ENCODE measurements at places on chromosomes 7 and 10.

DNA sequence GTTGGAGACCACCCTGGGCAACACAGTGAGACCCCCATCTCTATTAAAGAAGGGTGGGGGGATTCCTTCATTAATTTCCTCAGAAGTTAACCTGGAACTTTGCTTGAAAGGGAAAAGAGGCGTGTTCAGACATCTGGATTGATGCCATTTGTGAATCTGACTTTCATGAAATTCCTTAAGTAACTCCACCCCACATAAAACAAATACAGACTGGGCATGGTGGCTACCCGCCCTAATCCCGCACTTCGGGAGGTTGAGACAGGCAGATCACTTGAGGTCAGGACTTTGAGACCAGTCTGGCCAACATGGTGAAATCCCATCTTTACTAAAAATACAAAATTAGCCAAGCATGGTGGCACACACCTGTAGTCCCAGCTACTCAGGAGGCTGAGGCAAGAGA is 75.0 kb downstream of the EEPD1 start:
- DNase-seq = no peak

- no peak for DNase-seq
Observed at GRCh38 chr7:79868010-79868409, 266.6 kb upstream of the GNAI1 start.

DNA sequence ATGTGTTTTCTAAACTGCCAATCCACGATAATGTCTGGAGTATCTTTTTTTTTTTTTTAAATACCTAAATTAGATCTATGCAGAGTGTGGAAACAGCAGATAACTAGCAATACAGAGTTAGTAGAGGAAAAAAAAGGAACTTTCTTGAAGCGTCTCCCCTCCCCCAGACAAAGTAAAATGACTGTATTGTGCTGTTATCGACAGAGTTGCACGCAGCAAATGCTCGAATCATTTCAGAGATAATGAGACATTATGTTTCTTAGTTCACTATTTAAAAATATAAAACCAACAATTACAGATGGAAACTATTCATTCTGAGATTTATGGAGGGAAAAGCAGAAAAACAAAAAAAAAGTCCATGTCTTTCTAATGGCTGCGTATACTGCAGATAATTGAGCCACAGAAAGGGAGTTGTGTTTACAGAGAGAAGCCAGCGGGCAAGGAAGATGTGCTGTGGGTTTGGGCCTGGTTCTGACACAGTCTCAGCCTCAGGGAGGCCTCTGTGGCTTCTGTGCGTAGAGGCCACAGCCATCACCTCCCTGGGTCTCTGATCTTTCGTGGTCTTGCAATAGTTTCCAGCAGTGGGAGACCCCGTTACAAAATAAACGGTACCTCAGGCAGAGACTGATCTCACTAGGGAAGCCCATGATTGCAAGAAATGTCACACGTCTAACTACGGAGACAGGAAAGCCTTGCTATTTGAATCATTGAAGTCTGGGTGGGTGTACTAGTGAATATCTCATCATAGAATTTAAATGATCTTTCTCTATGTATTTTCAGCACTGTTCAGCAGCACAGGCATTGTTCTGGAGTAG is 19.1 kb upstream of the KLF6 start:
- no peak for DNase-seq

- no peak for DNase-seq
Observed at GRCh38 chr7:51019191-51019844, 236.6 kb upstream of the GRB10 start.

- DNase-seq = no peak
Observed at GRCh38 chr10:8079126-8079525, 24.6 kb downstream of the GATA3 start.

All from NCI-H187 (cell line).